ENCODE measurements at places on chromosomes 11 and 22.

DNA sequence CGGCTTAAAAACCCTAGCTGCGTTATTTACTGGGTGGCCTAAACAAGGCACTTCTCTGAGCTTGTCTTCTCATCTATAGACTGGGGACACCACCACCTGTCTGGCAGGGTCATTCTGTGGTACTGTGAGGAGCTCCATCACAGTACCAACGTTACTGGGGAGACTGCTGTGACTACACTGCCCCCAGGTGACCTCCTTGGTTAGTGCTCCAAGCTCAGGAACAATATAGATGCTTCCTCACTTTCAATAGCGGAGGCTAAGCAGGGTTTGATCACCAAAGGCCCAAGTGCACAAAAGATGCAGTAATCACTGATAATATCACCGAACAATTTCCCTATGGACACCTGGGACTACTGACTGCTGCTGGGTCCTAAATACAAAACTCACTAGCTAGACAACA, 18.8 kb downstream of the PRPF19 start:
- DNase-seq: peak; percentile 70

DNA sequence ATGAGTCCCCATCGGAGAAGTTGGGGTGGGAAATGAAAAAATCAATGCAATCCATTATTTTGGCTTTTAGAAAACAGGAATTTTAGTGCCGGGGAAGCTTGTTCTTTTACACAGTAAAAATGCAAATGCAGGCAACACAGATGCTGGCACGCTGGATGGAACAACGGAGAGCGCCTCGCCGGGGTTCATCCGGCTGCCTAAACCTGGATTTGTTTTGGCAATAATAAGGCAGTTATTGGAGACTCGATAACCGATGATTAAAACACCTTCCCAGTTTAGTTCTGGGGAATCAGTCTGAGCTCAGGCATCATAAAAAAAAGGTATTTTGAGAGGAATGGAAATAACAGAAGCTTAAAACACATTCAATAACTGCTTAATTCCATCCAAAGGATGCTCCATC, 2.9 kb downstream of the DSCAML1 start:
- DNase-seq: no peak

DNA sequence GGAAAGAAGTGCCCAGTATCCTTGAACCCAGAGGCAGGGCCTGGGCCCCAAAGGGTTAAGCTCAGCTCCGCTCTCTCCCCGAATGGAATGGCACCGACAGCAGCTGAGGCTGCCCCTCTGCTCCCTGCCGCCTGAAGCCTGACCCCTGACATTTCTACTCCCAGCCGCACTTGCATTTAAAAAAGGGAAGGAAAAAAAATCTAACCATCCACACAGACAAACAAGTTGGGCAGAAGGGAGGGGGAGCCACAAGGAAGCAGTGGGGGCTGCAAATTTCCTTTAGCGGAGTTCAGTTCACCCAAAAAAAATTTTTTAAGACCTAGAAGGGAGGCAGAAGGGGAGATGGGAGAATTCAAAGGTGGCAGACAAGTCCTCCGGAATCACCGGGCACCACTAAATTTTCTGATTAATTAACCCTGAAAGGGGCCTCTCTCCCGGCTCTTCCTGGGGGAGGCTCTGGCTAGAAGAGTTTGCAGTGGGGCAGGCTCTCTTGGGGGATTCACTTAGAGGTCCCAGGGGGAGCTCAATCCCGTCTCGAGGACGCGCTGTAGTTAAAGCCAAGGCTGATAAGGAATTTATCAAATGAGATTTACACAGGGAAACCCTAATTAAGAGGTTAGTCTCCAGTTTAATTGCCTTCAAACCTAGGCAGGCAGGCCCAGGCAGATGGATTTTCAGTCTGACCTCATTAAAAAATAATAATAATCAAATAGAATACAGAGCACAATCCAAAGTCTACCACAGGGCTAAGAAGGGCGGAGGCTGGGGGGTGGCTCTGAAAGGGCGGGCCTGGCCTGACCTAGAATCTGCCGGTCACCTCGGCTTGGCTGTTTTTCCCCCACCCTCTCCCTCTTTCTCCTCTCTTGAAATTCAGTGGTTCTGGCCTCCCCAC, 25.6 kb downstream of the MN1 start:
- DNase-seq: peak; percentile 72

DNA sequence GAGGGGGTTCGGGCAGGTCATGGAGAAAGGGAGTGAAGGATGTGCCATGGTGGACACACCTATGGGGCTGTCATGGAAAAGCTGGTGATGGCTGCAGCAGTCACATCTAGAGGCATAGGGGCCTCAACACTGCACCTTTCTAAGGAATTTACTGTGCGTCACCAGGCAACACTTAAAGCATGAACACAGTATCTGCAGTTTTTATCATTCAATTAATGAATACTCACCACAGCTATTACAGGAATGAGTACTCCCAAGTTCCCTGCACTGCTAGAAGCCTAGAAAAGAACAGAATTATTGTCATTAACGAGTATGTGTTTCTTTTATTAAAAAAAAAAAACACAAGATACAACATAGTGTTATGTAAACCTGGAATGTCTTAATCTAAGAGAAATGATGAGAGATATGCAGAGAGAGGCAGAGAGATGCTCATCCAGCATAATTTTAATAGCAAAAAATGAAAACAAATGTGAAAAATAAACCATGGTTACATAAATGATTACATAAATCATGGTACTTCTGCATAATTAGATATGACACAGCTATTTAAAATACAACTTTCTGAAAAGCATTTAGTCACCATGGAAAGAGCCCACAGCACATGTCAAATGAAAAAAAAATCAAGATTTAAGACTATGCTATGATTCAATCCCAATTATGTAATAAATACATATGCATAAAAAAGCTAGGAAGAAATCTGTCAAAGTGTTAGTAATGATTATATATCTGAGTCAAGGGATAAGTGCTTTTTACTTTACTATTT, 19.2 kb downstream of the SERPIND1 start:
- DNase-seq: no peak

DNA sequence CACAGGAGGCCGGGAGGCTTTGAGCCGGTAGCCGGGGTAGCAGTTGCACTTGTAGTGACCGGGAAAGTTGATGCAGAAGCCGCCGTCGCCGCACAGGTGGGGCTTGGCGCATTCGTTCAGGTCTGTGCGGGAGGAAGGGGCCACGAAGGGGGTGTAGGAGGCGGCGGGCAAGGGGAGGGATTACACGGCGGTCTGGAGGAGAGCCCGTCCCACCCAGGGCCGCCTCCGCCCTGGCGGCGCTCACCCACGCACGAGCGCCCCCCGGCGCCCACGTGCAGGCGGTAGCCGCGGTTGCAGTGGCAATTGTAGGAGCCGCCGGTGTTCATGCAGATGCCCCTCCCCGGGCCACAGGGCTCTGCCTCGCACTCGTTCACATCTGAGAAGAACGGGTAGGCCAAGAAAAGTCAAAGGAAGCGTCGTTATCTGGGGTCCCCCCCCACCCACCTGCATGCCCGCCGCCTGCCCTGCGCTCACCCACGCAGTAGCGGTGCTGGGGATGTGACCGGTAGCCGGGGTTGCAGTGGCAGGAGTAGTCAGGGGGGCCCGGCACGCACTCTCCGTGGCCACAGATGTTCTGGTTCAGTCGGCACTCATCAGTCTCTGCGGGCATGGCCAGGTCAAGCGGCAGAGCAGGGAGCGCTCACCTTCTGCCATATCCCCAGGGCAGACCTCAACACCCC, 10.6 kb downstream of the LTBP3 start:
- no peak for DNase-seq

- DNase-seq: no peak
Observed at GRCh38 chr11:60394666-60395380, 1.4 kb upstream of the MS4A14 start.

- DNase-seq: peak; percentile 92
Observed at GRCh38 chr22:41445129-41446056, 1.2 kb downstream of the TOB2 start.

- peak; percentile 89 for DNase-seq
Observed at GRCh38 chr22:21646608-21647590, 4.8 kb downstream of the SDF2L1 start.

- DNase-seq: peak; percentile 24
Observed at GRCh38 chr22:22103078-22103875, 120.7 kb upstream of the TOP3B start.

- DNase-seq: no peak
Observed at GRCh38 chr11:61747967-61748285, 4.5 kb upstream of the MYRF start.

- no peak for DNase-seq
Observed at GRCh38 chr11:76365038-76365679, 15.8 kb downstream of the THAP12 start.

GRCh38 chr11:57479021-57479663, 18.8 kb downstream of the RTN4RL2 start:
- no peak for DNase-seq

DNA sequence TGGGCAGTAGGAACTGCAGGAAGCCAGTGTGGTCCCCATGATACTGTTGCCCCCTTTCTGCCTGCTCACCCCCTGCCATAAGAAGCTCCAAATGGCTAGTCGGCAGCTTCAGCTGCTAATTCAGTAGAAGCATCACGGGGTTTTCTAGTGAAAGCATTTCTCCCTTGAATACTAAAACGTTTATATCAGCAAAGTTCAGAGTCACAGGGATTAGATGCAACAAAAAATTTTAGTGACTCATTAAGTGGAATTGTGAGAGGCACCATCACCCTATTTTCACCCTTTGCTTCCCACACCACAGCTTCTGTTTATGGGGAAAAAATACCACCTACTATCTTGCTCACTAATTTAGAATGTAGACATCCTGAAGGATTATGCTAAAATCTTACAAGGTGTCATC, 25.2 kb downstream of the RAB39A start:
- DNase-seq: no peak

DNA sequence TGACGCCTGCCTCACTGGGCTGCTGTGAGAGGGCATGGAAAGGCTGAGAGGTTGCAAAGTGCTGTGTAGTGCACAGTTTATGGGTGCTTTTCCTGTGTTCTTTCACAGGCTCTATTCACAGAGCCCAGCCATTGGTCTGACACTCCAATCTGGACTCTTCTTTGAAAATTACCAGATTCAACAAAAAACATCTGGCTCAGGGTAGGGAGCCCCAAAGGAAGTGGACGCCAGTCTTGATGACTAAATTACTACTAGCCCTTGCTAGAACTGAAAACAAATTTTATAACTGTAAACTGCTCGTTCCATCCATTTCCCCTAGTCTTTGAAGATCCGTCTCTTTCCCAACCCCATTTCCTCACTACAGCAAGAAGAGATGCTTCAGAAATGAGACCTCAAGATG, 178.6 kb downstream of the TENM4 start:
- DNase-seq: no peak

DNA sequence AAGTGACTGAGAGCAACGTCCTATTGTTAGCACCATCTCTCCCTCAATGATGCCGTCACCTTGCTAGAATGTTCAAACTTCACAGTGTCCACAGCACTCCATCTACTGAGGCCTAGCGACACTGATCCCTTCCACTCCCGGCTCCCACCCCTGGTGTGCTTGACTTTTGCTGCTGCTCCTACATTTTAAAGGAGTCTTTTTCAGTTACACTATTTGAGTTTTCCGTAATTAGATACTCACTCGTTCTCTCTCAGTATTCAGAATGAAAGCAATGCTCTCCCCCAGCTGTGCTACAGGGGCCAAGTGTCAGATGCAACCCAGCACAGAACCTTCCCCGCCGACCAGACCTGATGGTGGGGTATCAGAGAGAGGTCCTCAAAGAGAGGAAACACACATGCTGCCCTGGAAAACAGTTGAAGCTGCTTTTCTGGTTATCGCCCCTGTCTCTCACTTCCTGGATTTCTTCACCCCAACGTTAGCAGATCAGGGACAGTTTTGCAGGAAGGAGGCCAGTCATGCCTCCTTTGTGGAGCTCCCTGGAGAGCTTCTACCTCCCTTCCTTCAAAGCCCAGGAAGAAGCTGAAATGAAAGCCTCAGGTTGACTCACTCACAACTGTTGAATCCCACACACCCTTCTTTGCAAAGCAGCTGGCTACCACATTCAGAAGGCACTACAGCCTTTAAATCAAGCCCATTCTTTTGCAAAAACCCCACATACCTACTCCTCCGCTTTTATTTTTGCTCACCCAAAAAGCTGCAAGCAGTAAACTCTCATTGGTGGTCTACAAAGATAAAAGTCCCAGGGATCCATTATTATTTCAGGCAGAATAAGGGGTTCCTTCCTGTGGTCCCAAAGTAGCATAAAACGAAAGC, 23.5 kb downstream of the LARGE1 start:
- DNase-seq: no peak

- DNase-seq: no peak
Observed at GRCh38 chr11:103297900-103298299, 188.7 kb downstream of the DYNC2H1 start.

DNA sequence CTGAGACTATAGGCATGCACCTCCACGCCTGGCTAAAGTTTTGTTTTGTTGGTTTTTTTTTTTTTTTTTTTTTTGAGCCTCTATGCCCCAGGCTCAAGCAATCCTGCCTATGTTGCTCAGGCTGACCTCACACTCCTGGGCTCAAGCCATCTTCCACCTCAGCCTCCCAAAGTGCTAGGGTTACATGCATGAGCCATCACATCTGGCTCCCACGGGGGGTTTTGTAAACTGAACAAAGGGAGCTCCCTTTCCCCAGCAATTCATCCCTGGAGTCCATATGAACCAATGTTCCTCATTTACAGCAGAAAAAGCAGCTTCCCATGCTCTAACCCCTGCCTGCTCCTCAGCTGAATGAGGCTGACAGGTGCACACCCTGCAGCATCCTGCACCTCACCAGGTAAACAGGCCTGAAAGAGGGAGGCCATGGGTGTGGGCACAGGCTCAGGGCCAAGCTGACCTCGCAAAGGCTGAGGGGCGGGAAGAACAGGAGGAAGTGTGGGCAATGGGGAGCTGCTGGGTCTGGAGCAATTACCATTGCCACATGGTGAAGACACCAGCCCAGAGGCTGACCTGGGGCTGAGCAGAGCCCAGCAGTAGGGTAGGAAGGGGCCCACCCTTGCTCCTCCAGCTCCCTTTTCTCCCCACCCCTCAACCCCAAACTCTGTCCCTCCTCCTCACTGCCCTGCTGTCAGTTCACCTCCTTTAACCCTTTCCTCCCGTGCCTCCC, 58.2 kb downstream of the RBX1 start:
- DNase-seq: no peak

DNA sequence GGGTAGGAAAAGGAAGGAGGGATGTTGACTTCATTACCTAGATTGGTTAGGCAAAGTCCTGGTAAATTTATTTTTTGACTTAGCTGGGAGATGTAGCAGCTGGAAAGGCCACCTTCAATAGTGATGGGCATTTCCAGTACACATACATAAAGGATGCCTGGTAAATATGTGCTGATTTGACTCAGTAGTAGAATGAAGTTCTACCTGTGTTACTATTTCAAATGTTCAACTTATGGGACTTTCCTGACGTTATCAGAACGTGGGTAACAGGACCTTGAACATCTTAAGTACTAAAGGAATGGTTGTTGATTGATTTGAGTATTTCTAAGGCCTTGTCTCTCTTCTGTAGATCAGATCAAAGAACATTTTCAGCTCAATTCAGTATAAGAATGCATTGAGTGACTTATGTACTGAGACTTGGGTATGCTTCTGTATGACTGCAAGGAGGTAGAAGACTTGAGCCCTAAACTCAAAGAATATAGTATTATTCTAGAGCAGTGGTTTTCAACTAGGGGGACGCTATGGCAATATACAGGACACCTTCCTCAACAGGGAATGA, 27.1 kb downstream of the RNF121 start:
- DNase-seq: no peak

- peak; percentile 69 for DNase-seq
Observed at GRCh38 chr11:121478895-121479697, 26.3 kb upstream of the SORL1-AS1 start.

- DNase-seq: peak; percentile 91
Observed at GRCh38 chr22:41022470-41023298, 69.7 kb upstream of the EP300 start.

- DNase-seq: no peak
Observed at GRCh38 chr11:45620243-45620642, 45.2 kb downstream of the CHST1 start.

GRCh38 chr22:24450610-24451009, 23.2 kb downstream of the ADORA2A start:
- DNase-seq: peak; percentile 75
